ENCODE measurements at places on chromosomes 12 and 14.
A peak's percentile ranks its signal among the peaks of the same experiment; 100 is the strongest.

DNA sequence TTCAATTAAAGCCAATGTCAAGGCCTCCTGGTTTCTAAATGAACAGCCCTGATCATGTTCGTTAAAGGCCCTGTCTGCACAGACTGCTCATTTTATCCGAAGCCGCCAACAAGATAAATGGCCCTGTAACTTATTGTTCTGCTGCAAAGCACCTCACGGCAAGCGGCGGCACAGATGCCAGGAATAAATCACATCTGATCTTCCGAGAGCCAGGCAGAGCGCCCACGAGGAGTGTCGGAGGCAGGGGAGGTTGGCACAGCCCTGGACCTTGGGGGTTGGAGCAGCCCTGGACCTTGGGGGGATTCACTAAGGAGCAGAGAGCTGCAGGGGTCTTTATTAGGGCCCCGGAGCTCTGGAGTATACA, 110.5 kb downstream of the SCARB1 start:
- DNase-seq, result no peak

DNA sequence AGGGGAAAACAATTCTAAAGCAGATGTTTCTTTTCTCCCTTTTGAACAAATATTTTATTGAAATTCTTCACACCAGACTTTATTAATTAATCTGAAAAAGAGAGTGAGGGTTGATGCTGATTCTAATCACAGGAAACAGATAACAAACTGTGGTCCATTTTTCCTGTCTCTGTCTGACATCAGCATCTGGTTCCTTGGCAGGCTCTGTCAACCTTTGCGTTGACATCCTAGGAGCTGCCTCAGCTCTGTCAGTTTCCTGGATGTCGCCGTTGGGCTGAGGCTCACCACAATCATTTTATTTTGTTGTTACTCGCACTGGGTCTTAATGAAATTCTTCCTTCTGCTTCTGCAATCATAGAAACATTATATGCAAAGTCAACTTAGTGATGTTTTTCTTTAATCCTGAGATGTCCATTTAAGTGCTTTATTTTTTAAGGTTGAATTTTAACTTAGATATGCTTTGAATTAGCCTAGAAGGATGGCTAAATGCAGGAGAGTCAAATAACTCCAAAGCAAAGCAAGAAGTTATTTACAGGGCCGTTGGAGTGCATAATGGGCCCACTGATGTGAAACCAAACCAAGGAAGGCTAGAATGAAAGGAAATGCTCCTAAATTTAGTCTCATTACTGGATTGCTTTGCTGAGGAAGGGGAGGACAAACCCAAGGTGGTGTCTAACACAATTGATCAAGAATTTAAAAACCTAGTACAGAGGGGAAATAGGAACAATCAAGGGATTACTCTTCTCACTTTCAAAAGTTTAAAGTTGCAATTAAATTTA, 542.4 kb downstream of the FLRT2 start:
- no peak for DNase-seq

GRCh38 chr12:66960704-66961690, 282.1 kb upstream of the GRIP1 start:
- DNase-seq, result no peak

DNA sequence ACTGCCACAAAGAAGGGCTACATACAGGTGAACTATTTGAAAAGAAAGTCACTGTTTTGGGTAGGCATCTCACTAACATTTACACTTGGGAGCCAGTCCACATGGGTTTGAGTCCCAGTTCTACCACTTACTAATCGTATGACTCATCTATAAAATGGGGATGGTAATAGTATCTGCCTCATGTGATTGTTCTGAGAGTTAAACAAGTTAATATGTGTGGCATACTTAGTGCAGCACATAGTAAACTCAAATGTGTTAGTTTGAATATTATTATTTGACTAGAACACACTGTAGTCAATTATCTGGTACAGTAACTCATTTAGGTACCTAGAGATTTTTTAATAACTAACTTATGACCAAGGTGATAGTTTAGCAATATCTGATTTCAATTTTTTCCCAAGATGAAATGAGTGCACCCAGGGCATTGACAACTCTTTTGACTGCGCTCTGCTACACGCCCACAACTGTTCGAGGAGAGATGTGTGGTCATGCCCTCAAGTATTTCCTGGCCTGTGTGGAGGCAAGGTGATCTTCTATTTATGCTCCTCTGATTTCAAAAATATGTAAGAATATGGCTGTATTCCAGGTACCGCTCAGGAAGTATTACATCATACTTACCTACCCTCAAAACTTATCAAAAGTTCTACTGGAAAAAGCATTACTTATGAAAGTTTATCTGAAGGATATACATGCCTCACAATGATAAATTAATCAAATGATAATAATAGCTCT, 210.6 kb upstream of the EGLN3 start:
- no peak for DNase-seq

GRCh38 chr12:42145552-42146215, 1.0 kb upstream of the GXYLT1 start:
- DNase-seq, result no peak

GRCh38 chr12:10771132-10771733, 31.2 kb downstream of the TAS2R7 start:
- DNase-seq, result no peak

GRCh38 chr14:35286003-35286600, 6.1 kb upstream of the PSMA6 start:
- no peak for DNase-seq

- no peak for DNase-seq
Measured at GRCh38 chr12:120914794-120915193, 10.6 kb upstream of the SPPL3 start.

GRCh38 chr12:5941907-5942306, 3.2 kb downstream of the ANO2 start:
- no peak for DNase-seq

- DNase-seq, result peak; percentile 60
Measured at GRCh38 chr12:4215229-4216186, 58.1 kb upstream of the CCND2 start.

DNA sequence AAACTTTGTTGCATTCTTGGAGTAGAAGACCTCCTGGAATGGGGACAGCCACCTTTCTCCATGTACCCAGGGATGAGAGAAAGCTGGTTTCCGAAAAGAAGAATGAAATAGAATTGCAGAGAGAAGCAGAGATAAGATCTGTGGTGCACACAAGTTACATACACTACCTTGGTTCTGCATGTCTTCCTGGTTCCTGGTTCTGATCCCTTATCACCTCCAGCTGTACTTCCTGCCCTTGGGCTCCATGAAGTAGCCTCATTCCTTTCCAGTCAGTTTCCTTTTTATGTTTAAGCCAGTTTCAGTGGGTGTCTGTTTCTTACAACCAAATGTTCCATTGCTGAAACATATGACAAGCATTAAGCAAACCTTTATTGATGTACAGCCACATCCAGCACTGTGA, 69.3 kb downstream of the FBXW8 start:
- DNase-seq, result no peak

- DNase-seq, result no peak
Measured at GRCh38 chr12:47082796-47083621, 3.2 kb upstream of the AMIGO2 start.

GRCh38 chr12:19577281-19577530, 137.9 kb downstream of the AEBP2 start:
- no peak for DNase-seq

DNA sequence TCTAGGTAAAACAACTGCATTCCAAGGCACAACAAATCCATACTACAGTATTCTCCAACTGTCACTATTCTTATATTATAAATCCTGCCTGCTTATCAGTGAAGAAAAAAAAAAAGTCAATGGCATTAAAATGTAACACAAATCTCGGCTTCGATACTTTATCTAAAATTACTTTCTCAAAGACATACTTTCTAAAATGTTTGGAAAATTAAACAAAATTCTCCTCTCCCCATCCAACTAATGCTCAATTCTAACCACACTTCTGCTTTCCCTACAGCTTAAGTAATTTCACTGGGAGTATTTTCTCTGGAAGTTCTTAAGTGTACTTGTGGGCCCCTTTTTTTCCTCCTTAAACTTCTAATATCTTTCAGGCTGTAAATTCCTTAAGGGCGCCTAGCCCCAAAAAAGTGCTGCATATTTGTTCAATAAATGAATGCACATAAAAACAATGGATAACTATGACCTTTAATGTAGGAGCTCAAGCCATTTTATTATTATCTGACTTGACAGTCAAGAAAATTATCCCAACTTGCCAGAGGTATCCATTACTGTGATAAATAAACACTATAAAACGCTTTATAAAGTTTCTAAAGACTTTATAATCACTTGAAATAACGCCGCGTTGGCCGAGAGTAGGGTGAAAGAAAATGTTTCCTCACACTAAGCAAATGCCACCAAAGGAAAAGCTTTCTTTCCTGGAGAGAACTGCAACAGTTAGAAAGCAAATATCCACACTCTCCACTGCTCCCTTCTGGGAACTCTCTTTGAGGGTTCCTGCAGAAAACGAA, 977 bp downstream of the HEATR5A start:
- DNase-seq, result no peak

GRCh38 chr14:30656190-30656632, 34.1 kb downstream of the SCFD1 start:
- DNase-seq, result peak; percentile 39

GRCh38 chr14:47619392-47619791, 56.0 kb downstream of the MDGA2 start:
- DNase-seq, result no peak

GRCh38 chr12:113067987-113068935, 11.7 kb downstream of the DTX1 start:
- DNase-seq, result no peak

Measured in activated CD4-positive, alpha-beta T cell treated with anti-CD3 and anti-CD28 coated beads, Interleukin-2, amount 50 U/mL, for 48 hours (primary cell).